ENCODE measurements at places on chromosomes 7 and 10.

DNA sequence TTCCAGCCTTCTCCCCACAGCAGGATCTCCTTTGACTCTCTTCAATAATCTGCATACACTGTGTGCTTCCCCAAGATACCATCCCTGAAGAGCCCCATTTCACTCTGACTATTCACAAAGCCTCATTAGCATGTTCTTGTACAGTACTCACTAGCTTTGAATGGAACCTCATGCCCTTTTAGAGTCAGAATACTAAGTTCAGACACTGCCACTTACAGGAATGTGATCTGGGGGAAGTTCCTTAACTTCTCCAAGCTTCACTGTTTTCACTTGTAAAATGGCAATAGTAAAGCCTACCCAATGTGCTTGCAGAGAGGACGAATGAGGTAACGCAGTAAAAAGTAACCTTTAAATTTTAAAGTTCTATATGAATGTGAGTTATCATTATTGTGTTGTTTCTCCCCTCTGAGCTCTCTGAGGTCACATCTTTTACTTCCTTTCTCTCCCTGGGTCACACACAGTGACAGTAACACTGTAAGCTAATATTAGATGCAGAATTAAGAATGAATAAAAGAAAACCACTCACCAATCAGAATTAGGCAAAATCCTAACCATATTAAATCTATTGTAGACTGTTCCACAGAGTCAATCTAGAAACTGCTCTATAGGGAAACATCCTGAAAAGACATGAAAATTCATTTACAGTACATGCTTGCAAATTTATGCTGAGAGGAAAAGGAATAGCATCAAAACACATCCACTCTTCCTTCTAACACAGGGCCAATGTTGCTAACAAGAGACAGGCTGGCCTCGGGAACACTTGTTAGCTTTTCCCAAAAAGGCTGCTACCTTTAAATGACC, 64.2 kb upstream of the IL6 start:
- DNase-seq: no peak

- no peak for DNase-seq
These were observed 14.9 kb upstream of the SP4 start for GRCh38 chr7:21412957-21413356.

DNA sequence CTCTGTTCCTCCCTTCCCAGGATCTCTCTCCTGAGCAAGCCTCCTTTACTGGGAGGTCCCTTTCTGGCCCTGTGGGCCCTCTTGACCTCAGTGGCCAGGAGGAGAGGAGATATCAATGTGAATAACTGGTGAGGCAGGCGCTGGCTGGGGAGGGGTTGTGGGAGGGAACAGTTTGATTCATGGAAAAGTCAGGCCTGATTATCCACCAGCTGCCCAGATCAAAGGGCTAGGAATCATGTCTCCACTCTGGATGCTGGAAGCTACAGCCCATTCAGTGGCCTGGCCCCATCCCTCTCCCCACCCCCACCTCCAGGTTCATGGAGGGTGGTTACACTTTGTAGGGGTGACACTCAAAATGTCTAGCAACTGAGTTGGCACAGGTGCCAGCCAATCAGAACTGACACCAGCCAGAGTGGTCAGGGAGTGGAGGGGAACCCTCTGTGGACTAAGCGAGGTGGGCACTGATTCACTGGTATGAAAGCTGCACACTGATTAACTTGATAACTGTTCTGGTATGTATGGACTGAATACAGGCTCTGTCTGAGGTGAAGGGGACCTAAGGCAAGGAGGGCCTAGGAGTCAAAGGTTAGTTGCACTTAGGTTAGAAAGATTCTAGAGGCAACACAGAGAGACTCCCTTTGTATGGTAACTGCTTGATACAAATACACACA, 4.8 kb downstream of the PRRT4 start:
- no peak for DNase-seq

DNA sequence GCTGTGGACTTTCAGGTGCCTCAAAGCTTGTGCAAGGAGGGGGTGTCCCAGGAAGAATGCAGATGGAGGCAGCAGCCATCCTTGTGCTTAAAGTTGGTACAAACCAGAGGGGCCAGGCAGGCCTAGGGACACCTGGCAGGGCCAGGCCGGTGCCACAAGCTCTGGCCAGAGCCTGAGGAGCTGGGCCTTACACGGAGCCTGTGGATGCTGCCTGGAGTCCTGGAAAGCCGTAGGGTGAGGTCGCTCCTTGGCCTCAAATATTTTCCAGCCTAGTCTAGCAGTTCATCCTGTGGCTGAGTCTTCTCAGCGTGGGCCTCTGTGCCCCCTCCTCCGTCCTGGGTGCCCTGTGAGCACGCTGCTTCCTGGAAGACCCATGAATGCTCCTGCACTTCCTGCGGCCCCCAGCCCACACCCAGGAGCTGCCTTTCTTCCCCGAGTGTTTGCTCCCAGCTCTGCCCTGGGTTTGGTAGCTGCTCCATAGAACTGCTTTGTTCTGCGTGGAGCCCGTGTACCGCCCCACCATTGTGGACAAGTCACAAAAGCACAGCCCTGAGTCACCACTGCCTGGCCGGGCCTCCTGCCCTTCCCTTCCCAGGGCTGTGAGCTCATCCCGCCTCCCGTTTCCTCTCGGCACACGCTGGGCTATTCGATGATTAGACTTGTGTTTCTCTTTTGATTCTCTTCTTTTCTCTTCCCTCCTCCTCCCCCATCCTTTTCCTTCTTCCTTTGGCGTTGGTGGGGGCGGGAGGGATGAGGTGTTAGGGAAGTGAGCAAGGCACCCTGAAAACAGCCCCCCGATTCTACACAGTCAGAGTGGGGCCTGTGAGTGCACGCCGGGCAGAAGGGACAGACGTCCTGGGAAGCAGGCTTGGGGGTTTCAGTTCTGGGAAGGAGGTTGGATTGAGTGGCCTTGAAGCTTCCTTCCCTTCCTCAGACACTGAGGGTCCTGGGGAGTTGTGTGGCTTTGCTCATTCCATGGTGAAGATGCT, 73.2 kb upstream of the SHH start:
- DNase-seq: peak; percentile 91

DNA sequence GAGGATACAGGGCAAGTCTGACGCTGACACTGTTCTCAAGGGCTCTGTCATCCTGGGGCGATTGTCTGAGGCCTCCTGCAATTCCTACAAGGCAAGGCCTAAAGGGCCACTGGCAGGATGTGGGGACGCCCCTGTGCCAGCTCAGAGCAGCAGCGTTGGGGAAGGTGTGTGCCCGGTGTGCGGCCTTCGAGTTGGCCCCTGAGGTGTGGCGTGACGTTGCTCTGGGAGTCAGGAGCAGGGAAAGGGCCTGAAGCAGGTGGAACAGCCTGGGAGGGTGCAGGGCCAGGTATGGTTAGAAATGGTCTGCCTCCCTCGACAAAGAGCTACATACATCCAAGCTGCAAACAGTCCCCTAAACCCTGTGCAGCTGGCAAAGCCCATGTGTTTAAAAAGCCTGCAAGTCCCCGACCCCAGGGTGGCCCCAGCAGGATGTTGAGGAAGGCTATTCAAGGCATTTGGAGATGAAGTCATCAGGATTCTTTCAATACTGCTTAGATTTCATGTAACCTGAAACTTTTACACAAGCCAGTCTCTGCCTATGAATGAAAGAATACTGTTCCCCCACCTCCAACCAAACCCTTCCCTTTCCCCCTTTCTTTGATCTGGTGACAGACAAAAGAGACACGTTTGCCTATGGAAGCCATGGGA, 142.5 kb upstream of the TNS3 start:
- DNase-seq: peak; percentile 80

DNA sequence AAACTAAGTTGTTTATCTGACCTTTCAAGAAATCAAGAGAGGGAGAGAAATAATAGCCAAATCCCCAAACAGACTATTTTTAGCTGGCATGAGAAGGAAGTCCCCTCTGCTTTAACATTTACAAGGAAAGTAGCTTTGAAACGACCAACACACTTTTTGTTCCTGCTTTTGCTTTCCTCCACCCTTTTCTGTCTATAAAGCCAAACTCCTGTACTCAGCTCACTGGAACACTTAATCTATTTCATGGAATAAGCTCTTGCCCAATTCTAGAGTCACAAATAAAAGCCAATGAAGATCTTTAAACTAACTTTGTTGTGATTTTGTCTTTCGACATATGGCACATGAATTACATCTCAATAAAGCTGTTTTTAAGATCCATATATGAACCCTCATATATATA, 86.8 kb upstream of the CCDC71L start:
- no peak for DNase-seq

DNA sequence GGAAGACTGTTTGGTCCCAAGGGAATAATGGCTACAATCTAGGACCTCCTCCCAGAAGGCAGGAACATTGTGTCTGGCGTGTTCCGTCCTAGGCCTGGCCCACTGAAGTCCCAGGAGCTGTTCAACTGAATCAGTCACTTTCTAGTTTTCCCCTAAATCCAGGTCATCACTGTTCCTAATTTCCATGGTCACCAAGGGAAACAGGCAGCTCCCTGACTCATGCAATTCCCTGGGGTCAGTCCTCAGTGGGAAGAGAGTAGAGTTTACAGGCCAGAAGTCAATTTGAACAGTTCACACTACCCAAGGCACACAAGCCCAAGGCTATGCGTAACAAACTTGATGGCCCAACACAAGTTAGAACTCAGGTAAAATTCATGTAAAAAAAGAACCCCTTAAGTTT, 44.0 kb downstream of the CREB3L2 start:
- DNase-seq: no peak

- DNase-seq: peak; percentile 20
These were observed 73.9 kb upstream of the CABCOCO1 start for GRCh38 chr10:61588770-61589211.

Data from astrocyte of the hippocampus (primary cell).